Cortex of kidney (tissue), 1 donor: ENCODE measurements at places on chromosomes 1 and 21.

DNA sequence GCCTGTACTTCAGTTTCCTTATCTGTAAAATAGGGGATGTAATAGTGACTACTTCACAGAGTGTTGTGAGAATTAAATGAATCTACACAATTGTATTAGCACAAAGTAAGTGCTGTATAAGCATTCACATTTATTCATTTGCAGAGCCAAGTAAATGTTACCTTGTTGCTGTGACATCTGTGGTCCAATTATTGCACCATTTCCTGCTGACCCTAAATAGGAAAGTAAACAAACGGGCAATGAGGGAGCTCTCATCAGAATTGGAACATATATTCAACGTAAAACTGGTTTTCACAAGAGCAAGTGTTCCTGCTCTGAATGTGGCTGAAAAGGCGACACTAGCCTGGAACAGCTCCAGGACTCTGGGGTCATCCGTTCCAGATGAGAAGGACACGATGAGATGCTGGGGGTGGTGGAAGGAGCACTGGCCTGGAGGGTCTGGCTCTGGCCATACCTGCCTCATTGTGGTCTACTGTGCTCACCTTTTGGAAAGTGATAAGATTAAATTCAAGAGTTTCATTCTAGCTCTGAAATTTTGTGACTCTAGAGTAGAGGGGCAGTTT is 34.5 kb downstream of the PROX1 start:
- DNase-seq, result no peak

DNA sequence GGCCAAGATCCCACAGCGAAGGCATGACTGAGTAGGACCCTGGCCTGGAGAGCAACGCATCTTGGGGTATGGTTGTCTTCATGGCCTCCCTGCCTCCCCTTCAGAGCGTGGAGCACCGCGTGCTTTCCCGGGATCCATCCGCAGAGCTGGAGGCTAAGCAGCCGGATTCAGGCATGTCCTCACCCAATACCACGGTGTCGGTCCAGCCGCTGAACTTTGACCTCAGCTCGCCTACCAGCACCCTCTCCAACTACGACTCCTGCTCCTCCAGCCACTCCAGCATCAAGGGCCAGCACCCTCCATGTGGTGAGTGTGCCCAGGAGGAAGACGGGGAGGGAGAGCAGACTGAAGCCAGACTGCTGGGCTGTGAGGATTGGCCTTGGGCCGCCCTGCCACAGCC is 19.8 kb downstream of the ESPN start:
- DNase-seq, result no peak

- DNase-seq, result no peak
Observed at GRCh38 chr1:229192031-229192430, 78.9 kb upstream of the RAB4A start.

GRCh38 chr21:28099001-28099705 is 893.5 kb downstream of the LTN1 start:
- no peak for DNase-seq

DNA sequence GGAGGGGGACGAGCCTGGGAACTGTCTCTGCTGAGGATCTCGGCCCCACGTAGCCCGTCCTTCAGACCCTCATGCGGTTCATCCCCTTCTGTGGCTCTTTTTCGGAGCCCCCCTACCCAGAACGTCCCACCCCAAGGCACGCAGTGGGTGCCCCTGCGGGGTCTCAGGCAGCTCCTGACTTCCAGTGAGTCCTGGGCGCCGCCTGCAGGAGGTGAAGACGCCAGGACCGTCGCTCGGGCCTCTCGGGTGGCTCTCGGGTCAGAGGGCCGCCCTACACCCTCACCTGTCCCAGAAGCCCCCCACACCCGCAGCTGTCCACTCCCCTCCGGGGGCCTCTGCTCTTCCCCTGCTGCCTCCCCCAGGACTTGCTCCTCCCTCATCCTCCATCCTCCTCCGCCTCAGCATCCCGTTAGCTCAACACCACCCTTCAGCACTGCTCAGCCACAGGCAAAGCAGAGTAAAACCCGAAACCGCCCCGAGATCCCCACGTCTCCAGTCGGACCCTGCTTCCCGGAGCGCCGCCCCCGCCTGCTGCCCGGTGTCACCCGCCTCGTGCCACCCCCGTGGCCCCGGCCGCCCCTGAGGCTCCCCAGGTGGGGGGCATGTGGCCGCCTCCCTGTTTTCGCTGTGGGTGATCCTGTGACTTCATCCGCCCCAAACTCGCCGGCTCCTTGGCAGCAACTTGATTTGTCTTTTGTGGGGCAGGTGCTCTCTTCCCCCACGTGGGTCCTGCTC is 13.3 kb upstream of the POFUT2 start:
- no peak for DNase-seq

GRCh38 chr1:39409055-39409816 is 82.2 kb upstream of the BMP8A start:
- DNase-seq, result no peak

- DNase-seq, result no peak
Observed at GRCh38 chr1:182149411-182149965, 88.0 kb upstream of the ZNF648 start.

GRCh38 chr1:48831120-48831978 is 54.7 kb upstream of the BEND5 start:
- DNase-seq, result no peak

GRCh38 chr1:176567190-176567794 is 104.3 kb downstream of the PAPPA2 start:
- no peak for DNase-seq

- no peak for DNase-seq
Observed at GRCh38 chr1:71843012-71843411, 439.3 kb downstream of the NEGR1 start.

DNA sequence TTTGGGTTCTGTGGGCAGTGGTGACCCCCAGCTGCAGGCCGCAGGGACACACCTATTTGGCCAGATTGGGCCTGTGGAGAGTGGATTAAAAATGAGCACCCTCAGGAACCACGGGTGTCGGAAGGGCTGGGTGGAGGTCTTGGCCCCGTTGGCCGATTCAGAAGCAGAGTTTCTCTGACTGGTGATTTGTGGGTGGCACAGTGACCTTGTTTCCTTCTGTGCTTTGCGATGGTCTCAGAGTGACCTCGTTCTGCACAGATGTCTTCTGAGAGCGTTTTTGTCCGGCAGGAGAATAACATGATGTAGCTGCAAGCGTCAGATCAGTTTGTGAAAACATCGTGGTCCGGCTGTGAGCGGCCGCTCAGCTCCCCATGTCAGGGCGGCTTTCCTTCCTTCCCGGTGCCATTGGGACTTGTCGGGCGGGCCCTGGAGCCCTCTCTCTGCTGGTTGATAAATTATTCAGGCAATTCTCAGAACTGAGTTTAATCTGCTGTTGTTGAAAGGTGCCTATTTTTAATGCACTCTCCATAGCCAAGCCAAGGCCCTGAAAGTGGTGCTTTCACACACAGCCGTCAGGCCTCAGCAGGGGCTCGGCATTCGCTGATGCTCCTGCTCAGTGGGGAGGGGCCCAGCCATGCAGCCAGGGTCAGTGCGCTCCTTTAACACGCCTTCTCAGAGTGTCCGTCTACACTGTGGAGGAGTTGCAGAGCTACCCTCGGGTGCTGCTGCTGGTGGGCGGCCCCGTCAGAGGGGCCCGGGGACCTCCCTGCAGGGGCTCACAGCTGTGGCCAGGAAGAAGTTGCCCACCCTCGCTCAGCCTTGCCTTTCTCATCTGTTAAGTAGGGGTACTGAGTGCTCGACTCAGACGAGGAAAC is 26.8 kb downstream of the TRPM2 start:
- no peak for DNase-seq

DNA sequence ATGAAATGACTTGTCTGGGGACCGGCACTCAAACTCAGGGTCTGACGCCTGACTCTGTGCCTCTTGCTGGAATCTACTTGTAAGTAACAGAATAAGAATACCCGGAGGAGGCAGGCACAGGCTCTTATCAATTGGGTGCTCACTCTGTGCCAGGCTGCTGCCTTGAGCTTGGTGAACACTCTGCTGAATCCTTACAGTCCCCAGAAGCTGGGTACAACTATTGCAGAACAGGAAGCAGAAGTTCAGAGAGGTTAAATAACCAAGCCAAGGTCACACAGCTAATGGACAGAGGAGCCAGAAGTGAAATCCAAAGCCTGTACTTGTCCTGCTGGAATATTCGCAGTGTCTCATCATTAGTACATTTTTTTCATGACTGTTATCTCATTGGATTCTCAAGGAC is 86.0 kb downstream of the EPHB2 start:
- no peak for DNase-seq

DNA sequence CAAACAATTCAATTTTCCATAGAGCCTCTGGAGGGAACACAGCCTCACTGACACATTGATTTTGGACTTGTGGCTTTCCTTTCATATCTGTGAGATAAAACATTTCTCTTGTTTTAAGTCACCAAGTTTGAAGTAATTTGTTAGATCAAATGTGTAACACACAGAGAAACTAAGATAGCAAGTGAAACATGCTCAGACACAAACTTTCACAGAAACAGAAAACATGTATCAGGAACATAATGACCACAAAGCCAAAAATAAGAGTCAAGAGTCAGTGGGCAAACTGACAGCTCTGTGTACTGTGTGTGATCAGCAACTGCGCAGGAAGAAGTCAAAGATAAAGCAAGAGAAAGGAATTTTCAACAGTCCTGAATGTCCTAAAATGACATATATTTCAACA is 1237.5 kb downstream of the AMY1C start:
- DNase-seq, result no peak

DNA sequence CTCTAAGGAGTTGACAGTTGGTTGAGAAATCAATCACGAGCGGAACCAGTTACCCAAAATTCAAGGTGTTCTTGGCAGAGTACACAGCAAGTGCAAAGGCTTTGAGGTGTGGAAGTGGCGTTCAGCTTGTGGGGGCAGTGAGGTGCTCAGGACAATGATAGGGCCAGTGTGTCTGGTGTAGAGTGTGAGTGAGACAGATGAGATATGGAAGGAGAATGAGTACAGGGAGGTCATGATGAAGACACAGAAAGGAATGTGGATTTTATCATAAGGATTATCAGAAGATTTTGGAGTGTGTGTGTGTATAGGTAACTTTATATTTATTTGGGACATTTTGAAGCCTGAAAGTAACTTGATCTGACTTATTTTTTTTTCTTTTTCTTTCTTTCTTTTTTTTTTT is 40.9 kb downstream of the IFI44 start:
- DNase-seq, result no peak

DNA sequence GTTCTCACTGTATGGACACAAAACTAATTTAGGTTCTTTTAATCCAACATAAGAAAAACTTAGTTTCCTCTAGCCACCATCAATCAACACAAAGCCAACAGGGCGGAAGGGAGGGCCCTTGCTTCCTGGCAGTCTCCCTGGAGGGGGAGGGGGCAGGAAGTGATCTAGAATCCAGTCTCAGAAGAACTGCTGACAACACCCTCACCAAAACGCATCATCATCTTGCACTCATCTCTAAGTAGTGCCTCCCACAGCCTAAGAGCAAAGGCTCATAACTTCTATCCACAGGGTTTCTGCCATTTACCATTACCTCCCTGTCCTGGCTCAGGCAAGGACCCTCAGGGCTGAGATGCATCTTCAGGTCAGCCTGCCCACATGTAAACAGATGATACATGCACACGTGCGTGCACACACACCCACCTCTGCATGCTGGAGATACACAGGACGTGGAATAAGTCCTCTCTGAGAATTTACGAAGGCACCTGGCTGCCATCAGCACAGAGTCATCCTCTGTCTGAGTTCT is 20.5 kb downstream of the HIVEP3 start:
- DNase-seq, result no peak

DNA sequence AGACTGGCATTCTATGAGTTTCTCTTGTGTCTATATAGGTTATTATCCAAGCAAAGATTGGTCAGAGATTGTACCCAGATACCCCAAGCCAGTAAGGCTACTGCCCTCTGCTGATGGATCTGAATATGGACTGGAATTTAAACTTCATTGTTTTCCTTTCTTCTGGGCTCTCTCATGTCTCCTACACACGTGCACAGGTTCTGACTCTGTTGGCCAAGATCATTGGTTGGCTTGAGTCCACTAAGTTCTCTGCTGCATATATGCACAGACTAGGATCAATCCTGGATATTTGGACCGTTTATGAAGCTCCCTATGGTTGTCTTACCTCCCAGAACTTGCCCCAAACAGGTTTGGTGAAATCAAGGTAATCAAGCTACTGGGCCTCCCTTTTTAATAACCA is 69.7 kb downstream of the CC2D1B start:
- no peak for DNase-seq

- DNase-seq, result no peak
Observed at GRCh38 chr1:162080472-162081015, 11.1 kb downstream of the NOS1AP start.

DNA sequence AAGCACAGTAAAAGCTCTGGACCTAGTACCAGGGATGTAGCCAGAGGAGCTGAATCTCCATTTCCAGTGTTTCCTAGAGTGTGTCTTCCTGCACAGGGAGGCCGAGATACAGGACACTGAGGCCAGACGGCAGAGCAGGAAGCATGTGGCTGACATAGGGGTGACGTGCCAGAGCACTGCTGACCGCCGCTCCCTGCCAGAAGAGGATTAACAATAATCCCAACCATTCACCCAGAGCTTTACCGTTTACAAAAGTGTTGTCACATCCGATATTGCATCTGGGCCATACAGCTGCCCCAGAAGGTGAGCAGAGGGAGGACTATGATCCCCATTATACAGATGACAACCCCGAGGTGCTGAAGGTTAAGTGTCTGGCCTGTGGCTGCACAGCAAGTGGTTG is 5.8 kb upstream of the CLDN19 start:
- no peak for DNase-seq

DNA sequence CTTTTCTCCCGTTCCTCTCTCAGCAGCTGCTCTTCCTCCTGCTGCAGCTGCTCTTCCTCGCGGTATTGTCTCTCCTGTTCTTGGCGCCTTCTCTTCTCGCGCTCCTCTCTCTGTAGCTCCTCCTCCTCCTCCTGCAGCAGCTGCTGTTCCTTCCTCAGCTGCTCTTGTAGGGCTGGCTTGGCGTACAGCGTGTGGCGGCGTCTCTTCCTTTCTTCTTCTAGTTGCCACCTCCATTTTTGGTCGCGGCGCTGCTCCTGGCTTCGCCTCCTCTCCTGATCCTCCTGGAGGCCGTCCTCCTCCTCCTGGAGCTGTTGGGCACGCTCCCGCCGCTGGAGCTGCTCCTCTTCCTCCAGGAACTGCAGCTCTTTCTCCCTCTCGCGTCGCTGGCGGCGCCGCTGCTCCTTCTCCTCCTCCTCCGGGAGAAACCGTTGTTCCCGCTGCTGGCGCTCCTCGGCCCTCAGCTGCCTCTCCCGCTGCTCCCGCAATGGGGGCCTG is 4.8 kb downstream of the TCHH start:
- no peak for DNase-seq

GRCh38 chr1:16644193-16644481 is 22.6 kb downstream of the RNU1-3 start:
- no peak for DNase-seq
